SJCRH30 (cell line): ENCODE measurements at places on chromosomes 2 and 18.

- no peak for DNase-seq
Measured at GRCh38 chr2:31940920-31941319, 69.9 kb downstream of the MEMO1 start.

DNA sequence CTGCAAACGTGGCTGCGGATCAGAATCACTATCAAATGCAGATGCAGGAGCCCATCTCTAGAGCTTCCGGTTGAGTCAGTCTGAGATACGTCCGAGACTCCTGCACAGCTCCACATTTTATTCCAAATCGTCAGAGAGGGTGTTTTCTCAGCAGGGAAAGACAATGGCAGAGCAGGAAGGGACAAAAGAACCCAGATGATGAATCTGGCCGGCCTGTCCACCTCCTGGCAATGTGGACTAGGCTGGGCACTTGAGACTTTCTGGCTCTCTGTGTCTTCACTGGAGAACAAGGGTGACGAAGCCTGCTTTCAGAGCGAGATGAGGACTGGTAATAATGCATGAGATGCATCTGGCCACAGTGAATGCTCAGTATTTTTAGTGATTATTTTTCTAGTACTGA is 255.9 kb upstream of the MYT1L start:
- DNase-seq: no peak

DNA sequence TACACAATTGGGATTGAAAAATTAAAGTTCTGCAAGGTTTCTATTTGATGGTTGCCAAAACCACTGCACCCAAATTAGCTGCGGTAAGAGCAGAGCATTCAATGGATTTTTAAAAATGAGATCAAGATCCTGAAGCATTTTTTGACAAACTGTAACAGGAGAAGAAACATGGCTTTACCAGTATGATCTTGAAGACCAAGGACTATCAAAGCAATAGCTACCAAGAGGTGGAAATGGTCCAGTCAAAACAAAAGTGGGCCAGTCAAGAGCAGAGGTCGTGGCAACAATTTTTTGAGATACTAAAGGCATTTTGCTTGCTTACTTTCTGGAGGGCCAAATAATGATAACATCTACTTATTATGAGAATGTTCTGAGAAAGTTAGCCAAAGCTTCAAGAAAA is 186.8 kb downstream of the RDH14 start:
- no peak for DNase-seq

DNA sequence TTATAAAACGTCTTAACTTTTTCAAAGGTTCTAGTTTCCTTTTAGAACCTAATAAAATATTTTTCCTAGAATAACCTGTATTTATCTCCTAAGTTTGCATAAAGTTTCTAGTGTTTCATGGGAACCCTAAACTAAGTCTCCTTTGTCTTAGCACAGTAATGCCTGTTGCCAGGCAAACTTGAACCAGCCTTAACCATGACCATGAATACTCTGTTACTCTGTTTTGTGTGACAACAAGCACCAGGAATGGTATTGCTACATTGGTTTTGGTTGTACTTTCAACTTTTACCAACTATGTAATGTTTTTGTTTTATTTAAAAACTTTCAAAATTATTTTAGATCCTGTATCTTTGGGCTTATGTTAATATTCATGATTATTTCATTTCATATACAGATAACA is 137.6 kb downstream of the CERS6 start:
- DNase-seq: no peak

DNA sequence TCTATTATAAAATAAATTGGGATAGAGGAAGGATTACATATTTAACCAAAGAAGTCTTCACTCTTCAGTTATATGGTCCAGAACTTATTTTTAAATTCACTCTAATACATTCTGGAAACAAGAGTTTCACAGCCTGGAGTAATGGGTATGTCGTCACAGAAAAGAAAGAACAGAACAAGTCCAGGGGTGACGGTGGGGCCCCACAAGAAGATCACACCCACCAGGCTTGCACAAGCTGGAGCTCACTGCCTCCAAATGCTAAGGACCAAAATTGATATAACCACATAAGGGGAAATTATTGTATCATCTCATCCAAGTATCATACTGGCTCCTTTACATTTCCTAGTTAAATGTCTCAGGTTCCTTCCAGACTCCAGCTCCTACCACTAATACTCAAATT is 11.3 kb downstream of the LRPPRC start:
- DNase-seq: no peak

- DNase-seq: no peak
Measured at GRCh38 chr18:37547196-37547827, 18.3 kb downstream of the CELF4 start.

GRCh38 chr2:85813211-85813981 is 59.6 kb downstream of the ATOH8 start:
- no peak for DNase-seq

- DNase-seq: peak; percentile 93
Measured at GRCh38 chr2:200081236-200081635, 125.9 kb downstream of the MAIP1 start.

GRCh38 chr2:27959496-27959895 is 69.0 kb downstream of the BABAM2 start:
- no peak for DNase-seq

GRCh38 chr2:143807671-143808070 is 678.5 kb downstream of the ARHGAP15 start:
- DNase-seq: no peak

DNA sequence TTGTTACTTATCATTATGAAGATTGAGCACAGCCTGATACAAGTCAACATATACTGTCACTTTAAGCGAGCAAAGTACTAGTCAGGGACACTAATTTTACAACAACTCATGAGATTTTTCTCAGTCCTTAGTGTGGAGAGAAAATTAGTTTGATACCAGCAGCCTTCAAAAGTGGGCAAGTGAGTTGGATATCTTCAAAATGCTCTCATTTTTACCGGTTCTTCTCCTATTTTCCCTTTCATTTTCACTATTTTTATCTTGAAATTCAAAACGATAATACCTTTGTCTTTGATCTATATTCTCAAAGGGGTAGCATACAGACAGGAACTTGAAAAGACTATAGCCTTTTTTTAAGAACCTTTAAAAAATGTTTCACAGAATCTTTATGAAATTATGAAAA is 52.0 kb upstream of the UBXN4 start:
- no peak for DNase-seq

DNA sequence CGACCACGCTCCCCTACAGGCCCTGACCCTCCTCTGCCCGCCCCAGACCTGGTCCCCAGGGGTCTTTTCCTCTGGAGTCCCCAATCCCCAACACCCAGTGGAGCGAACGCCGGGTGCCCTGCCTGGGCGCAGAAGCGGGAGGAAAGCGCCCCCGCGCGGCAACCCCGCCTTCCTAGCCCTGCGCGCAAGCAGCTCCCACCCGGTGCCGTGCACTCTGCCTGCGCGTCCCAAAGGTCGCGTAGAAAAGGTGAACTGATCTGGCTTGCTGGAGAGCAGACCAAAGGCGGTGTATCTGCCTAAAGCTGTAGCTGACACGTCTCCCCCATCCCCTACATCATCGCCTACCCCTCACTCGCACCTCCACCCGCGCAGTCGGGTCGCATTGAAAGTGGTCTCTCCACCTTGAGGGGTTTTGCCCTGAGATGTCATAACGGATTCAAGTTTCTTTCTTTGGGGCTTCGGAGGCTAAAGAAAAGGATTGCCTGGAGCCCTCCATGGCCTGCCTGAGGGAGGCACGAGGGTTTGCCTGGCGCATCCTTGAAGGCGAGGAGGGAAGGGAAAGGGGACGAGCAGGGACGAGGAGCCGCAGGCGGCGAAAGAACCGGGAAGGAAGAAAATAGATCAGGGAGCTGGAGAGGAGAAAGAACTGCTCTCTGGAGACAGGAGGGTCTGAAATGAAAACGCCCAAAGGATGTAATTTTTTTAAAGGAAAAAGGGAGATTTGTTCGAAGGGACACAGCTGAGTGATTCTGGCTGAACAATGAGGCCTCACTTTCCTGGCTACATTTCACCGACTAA is 5.8 kb downstream of the GAD1 start:
- DNase-seq: no peak

- DNase-seq: no peak
Measured at GRCh38 chr2:95353613-95354468, 48.7 kb upstream of the FAHD2A start.

- DNase-seq: no peak
Measured at GRCh38 chr2:85183479-85183878, 50.3 kb downstream of the TCF7L1 start.

DNA sequence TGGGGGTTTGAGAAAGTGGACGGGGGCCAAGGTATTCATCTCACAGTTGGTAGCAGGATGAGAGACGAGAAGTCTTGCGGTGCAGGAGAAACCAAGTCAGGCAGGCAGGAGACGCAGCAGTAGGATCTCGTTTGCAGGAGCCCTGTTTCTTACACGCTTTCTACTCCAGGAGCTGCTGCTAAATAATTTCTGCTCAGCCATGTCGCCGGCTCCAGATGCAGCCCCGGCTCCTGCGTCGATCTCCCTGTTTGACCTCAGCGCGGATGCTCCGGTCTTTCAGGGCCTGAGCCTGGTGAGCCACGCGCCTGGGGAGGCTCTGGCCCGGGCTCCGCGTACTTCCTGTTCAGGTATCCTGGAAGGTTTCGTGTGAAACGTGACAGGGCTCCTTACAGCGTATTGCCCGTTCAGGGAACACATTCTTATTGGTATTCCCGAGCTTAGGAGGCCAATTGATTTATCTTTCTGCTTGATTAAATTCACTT is 494 bp downstream of the ANKZF1 start:
- DNase-seq: peak; percentile 55

DNA sequence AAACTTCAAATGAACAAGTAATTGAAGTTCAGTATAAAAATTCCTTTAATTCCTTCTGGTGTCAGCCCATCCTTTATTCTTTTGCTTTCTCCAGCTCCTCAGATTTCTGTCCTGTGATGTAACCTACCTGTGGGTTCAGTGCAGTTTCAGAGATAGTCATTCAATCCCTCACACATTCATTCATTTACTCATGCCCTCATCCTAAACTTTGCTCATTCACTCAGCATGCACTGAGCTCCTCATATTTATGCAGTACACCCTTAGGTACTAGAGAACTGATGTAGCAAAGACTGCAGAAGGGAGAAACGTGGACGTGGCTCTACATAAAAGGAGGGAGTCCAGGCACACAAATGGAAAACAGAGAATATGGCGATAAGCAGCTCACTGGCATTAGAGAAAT is 45.3 kb upstream of the STAT1 start:
- DNase-seq: no peak

DNA sequence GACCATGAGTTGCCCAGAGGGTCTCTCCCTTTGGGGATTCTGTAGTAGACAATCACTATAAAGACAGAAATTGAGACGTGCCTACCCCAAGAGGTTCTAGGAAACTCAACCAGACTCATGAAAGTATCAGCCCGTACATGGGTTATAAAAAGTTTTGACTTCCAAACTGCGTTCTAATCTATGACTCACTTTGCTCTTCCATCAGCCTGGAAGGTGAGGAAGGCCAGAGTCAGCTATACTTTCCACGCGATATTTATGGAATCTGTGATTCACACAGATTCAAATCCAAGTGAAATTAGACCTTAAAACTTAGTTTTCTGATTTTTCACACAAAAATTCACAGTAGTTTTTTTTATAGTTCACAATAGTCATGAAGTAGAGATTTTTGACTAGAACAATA is 7.7 kb upstream of the LYPD1 start:
- no peak for DNase-seq

- DNase-seq: no peak
Measured at GRCh38 chr2:221347471-221347870, 224.6 kb downstream of the EPHA4 start.

DNA sequence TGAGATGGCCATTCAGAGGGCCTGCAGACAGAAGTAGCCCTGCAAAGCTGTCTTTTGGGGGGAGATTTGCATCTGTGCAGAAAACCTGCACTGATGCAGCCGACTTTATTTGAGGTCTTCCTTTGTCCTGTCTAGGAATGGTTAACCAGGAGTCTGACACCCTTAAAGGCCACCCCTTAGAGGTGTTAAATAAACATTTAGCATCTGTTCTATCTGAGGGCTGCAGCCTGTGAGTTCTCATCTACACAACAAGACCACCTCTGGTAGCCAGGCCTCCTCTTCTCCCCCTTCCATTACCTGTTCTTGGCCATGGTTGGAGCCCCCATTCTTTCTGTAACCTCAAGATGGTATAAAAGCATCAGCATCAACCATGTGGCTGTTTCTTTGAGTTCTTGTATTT is 214.4 kb upstream of the HS6ST1 start:
- no peak for DNase-seq
